ENCODE measurements at places on chromosomes 5 and 9.

GRCh38 chr5:109964136-109964535, 274.4 kb downstream of the MAN2A1 start:
- peak; percentile 15 for DNase-seq

DNA sequence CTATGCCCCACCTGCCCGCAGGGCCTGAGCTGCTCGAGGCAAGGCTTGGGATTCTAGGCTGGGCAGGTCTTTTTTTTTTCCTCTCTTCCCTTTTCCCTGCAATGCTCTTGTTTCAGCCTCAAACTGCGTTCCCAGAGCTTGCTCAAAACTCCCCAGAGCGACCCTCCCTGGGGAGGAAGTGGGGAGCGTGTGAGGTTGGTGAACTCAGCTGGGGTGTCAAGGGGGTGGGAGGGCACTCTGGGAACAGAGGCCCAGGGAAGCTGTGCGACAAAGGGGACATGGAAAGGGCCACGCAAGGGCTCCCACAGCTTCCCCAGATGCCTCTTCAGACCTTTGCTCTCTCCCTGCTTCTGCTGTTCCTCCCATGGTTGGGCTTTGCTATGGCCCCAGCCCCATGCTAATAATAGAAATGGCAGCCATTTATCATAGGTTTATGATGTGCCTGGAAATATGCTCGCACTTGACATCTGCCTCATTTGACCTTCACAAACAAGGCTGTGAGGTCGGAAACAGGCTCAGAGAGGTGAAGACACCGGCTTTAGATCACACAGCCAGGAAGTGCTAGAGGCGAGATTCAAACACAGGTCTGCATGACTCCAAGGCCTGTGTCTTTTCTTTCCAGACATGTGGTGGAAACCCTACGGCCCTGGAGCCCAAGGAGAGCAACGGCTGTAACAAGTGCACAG, 40.9 kb upstream of the IL17B start:
- DNase-seq = peak; percentile 53

DNA sequence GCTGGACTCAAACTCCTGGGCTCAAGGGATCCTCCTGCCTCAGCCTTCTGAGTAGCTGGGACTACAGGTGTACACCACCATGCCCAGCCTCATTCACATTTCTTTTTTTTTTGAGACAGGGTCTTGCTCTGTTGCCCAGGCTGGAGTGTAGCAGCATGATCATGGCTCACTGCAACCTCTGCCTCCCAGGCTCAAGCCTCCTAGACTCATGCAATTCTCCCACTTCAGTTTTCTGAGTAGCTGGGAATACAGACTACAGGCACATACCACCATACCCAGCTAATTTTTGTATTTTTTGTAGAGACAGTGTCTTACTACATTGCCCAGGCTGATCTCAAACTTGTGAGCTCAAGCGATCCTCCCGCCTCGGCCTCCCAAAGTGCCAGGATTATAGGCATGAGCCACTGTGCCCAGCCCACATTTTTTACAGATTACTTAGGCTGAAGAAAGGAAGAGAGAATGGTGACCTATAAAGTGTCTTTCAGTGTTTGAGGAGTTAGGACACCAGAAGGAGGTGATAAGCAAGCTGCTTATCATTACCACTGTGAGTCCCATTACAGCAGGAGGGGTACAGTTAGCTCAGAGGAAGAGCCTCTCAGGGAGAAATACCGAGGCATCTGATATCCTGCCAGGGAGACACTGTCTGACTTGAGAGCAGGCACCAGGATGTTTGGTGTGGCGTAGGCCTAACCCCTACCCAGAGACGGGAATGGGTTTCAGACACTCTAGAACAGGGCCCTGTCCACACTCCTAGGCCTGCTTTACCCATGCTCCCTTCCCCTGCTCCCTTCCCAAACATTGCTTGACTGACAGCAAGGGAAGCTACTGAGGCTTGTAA, 9.7 kb downstream of the FAXDC2 start:
- DNase-seq = no peak

GRCh38 chr5:131281133-131281867, 17.4 kb downstream of the CDC42SE2 start:
- DNase-seq = peak; percentile 27

- no peak for DNase-seq
Observed at GRCh38 chr9:84796404-84796803, 126.9 kb downstream of the NTRK2 start.

- DNase-seq = no peak
Observed at GRCh38 chr5:10588109-10588775, 24.4 kb downstream of the ANKRD33B start.

- DNase-seq = no peak
Observed at GRCh38 chr5:29587832-29588231, 1605.7 kb upstream of the CDH6 start.

GRCh38 chr5:148268566-148268965, at the start of gene SPINK13:
Gene SPINK13, plus strand, starts transcription at chr5:148268794. Its CDS starts 1,279 bp downstream, at chr5:148270073.
- peak; percentile 29 for DNase-seq

DNA sequence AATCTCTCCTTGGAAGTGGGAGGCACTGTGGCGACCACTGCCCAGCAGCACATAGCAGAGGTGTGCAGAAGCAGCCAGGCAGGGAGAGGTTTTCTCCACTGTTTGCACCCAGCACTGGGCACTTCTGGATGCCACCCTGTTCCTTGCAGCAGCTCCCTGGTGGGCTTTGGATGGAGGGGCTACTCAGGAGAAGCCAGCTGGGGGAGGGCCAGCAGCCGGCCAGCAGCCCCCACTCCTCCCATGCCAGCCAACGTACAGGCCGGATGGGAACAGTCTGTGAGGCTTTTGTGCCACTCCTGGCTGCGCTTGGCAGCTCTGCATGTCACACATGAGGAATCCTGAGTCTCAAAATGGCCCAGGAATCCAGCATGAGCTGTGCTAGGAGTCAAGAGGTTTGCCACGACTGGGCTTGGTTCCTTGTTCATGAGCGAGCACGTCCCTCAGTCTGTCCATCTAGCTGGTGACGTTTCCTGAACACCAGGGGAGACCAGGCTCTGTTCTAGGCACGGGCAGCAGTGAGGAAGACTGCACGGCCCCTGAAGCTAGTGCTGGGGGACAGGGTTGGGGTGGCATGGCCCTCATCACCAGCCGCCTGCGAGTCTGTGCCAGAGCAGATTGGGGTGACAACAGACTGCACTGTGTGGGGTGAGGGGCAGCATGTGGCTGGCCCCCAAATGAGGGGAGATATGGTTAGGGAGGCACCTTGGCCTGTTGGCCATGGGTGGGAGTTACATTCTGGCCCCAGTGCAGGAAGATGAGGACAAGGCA, 10.1 kb downstream of the PHF2 start:
- no peak for DNase-seq

DNA sequence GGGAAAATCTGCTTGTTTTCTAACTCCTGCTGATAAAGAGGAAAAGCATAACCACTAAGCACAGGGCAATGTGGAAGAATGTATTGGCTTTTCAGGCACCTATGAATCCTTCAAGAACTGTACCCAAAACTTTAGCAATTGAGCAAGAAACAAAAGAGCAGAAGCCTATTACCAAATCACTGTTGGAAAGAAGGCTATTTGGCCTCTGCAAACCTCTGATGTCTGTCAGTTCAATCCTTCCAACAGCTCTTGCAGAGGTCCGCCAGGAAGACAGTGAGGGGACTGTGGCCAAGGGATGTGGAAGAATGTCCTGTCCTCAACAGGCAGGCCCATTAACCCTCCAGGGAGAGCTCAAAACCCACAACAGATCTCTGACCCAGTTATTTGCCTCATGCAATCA, 328.6 kb downstream of the ENC1 start:
- DNase-seq = no peak

GRCh38 chr9:34335376-34335775, 6.0 kb downstream of the NUDT2 start:
- no peak for DNase-seq

- DNase-seq = no peak
Observed at GRCh38 chr9:137147793-137148160, 8.8 kb downstream of the GRIN1 start.

DNA sequence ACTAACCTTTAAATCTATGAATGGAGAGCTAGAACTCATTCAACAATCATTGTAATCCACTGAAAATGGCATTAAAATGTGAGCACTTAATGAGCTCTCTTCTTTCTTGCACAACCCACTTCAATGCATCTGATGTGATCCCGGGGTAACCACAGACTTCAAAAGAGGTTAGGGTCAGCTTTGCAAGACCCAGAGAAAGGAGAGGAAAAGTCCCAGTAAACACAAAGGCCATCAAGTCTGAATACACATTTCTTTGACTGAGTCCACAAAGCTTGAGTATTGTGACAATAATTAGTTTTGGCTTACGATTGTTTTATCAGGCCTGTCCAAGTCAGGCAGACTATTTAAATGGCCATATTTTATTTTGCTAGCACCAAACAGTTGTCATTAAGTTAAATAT, 148.8 kb upstream of the ZNF608 start:
- DNase-seq = no peak

DNA sequence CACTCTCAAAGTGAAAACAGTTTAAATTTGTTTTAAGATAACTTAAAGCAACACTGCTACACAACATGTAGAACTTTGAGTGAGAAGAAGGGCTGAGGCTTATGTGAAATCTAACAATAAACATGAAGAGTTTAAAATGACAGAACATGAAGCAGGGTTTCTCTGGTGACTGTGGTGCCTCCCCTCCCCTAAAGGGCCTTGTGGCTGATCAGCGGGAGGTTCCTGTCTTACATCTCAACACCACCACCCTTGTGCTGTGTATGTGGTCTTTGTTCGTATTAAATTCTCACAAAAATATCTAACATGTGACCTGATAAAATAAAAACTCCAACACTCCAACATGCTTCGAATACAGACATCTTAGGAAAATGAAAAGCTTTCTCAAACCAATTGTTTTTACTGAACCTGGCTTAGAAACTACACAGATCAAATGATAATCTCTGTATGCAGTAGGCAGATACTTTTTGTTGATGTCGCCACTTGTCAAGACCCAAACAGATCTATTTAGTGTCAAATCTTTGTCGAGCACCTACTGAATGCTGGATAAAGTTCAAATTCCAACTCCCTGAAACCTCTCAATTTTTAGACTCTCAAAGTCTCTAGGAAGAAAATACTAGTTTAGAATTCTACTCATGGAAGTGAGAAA, 9.9 kb upstream of the IQGAP2 start:
- no peak for DNase-seq

DNA sequence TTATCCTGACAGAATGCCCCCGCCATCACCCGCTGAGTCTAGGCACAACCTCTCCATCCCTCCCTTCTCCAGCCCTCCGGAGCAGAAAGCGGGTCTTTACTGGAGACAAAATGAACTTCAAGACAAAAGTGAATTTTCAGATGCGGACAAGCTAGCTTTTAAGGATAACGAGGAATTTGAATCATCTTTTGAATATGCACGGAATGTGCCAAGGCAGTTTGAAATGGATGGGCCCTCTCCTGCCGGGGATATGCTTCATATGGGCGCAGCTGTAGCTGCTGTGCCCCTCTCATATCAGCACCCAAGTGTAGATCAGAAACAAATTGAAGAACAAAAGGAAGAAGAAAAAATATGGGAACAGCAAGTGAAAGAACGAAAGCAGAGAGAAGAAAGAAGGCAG, 37.5 kb downstream of the CPLANE1 start:
- peak; percentile 6 for DNase-seq

- peak; percentile 3 for DNase-seq
Observed at GRCh38 chr9:97954550-97954989, 16.6 kb upstream of the HEMGN start.

DNA sequence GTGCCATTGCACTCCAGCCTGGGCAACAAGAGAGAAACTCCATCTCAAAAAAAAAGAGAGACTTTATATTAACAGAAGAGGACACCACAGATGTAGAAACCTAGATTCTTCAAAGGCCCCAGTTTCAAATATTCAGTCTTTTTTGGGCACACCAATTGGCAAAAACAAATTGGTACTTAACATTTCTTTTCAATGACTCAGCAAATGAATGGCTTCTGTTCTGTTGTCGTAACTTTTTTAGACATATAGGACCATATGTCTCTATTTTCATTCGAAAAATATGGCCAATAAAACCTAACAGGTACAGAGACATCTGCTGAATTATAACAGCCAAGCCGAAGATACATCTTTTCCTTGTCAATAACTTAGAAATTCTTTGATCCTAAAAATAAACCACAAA, 212.8 kb downstream of the EBF1 start:
- DNase-seq = no peak
